NCI-H1105 (cell line): ENCODE measurements at places on chromosomes 6 and 20.
A peak's percentile ranks its signal among the peaks of the same experiment; 100 is the strongest.

GRCh38 chr6:135479601-135480000 is 17.9 kb downstream of the AHI1 start:
- DNase-seq = no peak

GRCh38 chr6:25512560-25512959 is 139.5 kb upstream of the SCGN start:
- no peak for DNase-seq

DNA sequence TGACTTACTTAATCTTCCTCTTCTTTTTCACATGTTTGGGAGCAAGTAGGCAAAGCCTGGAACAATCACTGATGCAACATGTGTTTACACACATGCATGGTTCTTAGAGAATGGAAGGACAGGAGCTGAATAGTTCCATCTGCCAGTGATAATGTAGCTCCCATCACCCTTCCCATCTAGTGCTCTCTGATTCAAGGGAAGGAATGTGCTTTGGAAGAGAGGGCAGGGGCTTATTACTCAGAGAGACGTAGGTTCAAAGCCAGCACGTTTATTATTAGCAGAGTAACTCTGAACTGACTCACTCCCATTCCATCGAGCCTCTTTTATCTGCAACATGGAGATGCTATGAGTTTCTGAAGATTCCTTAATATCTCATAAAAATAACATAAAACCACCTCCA is 211.9 kb downstream of the GMPR start:
- DNase-seq = no peak

DNA sequence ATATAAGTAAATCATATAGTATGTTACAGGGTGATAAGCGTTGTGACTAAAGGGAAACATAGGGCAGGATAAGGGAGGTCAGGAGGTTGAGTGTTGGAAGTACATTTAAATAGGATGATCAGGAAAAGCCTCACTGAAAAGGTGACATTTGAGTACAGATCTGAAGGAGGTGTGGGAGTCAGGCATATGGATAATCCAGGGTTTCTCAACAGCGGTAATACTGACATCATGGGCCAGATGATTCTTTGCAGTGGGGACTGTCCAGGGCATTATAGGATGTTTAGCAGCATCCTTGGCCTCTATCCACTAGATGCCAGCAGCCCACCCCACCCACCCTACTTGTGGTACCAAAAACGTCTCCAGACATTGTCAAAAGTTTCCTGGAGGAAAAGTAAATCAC is 292.6 kb upstream of the PREP start:
- DNase-seq = no peak

- DNase-seq = no peak
Measured at GRCh38 chr6:99602520-99603420, 3.9 kb upstream of the PRDM13 start.

- no peak for DNase-seq
Measured at GRCh38 chr20:45944151-45944964, 9.9 kb downstream of the PCIF1 start.

- no peak for DNase-seq
Measured at GRCh38 chr6:115885636-115886366, 174.9 kb downstream of the FRK start.

- no peak for DNase-seq
Measured at GRCh38 chr6:106037060-106037459, 49.1 kb upstream of the PRDM1 start.

DNA sequence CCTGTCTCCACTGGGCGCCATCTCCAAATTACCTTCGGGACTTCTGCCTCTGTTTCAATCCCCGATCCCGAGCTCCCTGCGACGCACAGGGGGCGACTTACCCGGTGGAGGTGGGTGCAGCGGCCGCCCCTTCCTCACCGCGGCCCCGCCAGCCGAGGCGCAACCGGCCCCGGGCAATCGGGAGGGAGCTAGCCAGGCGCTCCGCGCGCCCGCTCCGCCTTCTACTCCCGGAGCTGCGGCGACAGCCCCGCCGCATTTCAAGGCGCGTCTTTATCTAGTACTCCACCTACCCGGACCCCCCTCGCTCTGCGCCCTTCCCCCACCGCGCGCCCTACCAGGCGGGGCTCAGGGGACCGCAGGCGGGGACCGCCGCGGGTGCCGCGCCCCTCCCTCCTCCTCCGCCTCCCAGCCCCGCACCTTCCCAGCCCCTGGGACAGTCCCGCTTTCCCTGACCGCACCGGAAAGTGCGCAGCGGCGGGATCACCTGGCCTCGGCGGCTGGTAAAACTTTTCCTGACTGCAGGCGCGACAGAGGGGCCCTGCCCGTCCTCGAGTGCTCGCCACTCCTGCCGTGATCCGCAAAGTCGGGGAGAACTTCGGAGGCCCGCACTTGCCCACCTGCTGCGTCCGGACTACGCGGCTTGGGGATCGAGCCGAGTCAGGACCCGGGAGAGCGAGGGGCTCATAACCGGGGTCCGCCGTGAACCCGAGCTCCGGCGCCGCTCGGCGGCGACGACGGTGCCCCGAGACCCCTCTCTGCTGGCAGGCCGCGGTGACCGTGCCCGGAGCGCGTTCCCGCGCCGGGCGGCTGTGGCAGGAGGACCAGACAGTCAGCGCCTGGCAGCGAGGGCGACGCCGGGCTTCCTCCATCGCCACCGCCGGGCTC is 8.0 kb upstream of the NKX2-2 start:
- peak; percentile 58 for DNase-seq

GRCh38 chr20:32191422-32191821 is 16.1 kb downstream of the PLAGL2 start:
- no peak for DNase-seq

GRCh38 chr6:7721649-7722048 is 4.2 kb upstream of the BMP6 start:
- peak; percentile 15 for DNase-seq

- DNase-seq = no peak
Measured at GRCh38 chr20:20022498-20022897, 5.3 kb downstream of the NAA20 start.

GRCh38 chr20:10578607-10579006 is 95.2 kb downstream of the JAG1 start:
- DNase-seq = no peak

GRCh38 chr6:15936503-15936902 is 192.4 kb upstream of the MYLIP start:
- DNase-seq = no peak

- no peak for DNase-seq
Measured at GRCh38 chr6:93389192-93389591, 30.2 kb downstream of the EPHA7 start.

DNA sequence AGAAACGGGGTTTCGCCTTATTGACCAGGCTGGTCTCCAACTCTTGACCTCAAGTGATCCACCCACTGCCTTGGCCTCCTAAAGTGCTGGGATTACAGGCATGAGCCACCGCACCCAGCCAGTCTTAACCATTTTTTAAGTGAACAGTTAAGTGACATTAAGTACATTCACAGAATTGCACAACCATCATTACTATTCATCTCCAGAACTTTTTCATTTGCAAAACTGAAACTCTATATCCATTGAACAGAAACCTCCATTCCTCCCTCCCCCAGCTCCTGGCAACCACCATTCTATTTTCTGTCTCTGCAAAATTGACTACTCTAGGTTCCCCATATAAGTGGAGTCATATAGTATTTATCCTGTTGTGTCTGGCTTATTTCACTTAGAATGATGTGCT is 59.7 kb downstream of the PLCB4 start:
- no peak for DNase-seq

DNA sequence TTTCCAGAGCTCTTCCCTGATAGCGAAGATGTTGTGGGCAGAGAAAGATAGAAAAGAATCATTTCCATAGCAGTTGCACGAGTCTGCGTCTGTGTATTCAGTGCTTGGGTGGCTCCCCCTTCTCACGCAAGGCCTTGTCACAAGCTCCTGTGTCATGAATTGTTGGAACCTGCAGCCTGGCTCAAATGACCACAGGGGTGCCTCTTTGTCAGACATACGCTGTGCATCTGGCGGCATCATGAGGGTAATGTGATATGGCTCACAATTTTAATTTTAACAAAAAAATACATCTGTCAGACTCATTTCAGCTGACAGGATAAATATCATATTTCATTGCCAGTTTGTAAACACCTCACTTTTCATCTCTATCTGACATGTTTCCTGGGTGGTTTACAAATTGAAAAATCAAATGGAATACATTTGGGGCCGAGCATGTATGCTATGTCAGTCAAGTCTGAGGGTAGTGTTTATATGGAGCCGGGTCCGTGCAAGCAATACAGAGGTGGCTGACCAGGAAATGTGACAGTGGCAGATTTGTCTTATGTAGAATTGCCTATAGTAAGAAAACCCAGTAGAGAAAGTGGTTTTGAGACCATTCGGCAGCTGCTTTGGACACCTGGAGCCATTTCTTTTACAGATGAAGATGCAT is 90.9 kb downstream of the CAP2 start:
- peak; percentile 59 for DNase-seq

GRCh38 chr6:73377225-73377624 is 7.5 kb upstream of the OOEP start:
- DNase-seq = no peak

DNA sequence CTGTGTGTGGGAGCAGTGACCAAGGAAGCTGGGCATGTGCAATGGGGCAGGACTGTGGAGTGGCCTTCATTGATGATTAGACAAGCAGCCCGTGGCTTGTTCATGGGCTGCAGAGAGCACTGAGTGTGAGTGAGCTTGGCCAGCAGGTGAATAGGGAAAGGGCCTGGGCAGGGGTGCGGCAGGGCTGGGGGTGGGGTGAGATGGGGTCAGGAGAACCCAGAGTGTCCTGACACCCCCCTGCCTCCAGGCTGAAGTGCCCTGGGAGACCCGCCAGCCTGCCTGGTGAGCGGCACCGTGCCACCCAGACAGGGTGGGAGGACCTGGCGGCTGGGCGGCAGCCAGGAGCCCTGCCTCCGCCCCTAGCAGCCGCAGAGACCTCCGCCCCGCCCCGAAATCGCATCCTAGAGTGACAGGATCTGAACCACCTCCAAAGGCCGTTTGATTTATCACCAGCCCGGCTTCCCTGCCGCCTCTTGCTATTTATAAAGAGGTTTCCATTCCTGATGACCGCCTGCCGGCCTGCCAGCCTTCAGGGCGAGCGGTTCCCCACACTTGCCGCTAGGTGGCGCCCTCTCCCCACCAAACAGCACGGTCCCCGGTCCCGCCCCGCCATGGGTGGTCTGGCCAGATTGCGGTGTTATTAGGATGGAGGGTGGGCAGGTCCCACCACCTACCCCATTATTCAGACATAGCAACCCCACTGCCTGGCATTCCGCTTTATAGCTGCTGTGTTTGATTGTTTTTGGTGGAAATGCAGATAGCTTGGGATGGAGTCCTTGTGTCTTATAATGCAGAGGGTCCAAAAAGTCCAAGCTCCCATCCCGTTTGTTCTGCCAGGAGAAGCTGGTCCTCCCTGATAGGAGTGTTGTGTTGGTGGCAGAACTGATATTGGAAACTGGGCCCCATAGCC is 3.5 kb downstream of the MYLK2 start:
- peak; percentile 97 for DNase-seq

GRCh38 chr6:89007209-89008000 is 44.0 kb upstream of the RNGTT start:
- peak; percentile 35 for DNase-seq

DNA sequence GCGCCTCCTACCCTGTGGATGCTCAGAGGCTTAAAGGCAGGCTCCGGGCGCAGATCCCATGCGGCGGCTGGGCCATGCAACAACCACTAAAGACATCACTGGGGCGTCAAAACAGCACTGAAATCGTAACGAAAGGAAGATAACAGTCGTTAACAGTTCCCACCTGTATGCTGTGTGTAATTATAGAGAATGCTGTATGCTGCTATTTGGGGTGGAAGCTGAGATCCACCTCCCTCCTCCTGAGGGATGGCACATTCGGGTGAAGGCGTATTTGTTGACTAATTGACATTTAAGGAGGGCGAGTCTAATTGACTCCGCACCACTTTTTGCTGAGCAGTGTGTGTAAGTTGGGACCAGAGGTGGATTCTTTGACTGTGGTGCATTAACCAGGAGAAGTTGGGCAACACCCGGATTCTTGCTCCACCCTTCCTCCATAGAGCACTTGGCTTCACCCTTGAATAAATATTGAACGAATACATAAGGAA is 687 bp downstream of the SLC35A1 start:
- DNase-seq = peak; percentile 60

- no peak for DNase-seq
Measured at GRCh38 chr20:31472395-31473330, 2.3 kb downstream of the DEFB124 start.

GRCh38 chr6:14313248-14313647 is 195.7 kb downstream of the CD83 start:
- no peak for DNase-seq

GRCh38 chr20:35279040-35279439 is 1.1 kb upstream of the MMP24OS start:
- no peak for DNase-seq

DNA sequence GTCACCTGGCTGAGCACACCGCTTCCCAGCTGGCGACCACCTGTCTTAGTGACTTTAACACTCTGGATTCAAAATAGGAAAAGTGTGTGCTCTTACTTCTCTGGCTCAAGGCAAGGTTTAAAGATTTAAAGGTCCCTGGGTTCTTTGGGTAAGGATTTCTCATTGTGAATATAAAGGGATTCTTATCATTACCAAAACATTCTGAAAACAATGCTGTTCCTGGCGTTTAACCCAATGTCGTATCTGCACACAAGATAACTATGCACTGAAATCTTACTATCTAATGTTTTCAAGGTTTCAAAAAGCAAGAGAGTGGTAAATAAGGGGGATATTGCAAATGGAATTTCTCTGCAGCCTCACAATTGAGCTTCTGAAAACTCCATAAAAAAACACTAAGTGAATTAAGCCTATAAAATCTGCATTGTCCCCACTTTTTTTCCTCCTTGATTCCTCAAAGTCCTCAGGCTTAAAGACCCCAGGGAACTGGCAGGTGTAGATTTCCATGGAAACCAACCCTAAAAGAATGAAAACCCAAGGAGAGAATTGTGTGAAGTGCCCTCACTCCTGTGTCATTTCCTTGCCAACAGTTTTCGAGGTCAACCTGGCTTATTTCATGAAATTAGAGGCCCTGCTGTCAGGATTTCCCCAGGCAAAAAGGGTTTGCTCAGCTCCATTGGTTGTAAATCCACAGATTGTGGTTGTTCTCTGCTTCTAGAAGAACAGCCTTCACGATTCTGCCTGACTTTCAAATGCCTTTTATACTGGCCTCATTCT is 44.0 kb downstream of the BMP2 start:
- DNase-seq = no peak

DNA sequence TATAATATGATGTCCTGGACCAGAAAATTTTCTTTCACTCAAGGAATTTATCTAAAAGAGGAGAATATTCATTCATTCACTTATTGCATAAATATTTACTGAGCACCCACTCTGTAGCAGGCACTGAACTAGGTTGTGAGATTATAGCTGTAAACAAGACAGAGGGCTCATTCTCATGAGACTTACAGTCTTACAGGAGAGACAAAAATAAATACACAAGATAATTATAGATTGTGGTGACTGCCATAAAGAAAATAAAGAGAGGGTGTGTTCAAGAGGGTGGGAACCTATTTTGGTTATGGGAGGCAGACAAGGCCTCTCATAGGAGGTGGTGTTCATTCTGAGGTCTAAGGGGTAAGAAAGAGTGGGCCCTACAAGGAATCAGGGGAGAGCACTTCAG is 109.9 kb upstream of the SUPT3H start:
- no peak for DNase-seq
